ENCODE measurements at places on chromosomes 2 and 18. TPM values are rescaled to one million over a fixed set of nuclear protein-coding genes. Genes with fewer than 3 reads are reported as not detected.

Gene PDE11A
- total RNA-seq, result 2.1 TPM

GRCh38 chr2:81648370-81648769, 1343.8 kb upstream of the LRRTM1 start:
- no peak overlapping the region for H3K27ac ChIP-seq
- H3K4me1 ChIP-seq, result no peaks in the 10 kb centered on the region
- DNase-seq, result no peak
- no peaks in the 10 kb centered on the region for H3K36me3 ChIP-seq

- DNase-seq, result no peak
- H3K27me3 ChIP-seq, result no peaks in the 10 kb centered on the region
- peak overlapping the region; percentile 81 for H3K27ac ChIP-seq
- no peaks in the 10 kb centered on the region for H3K36me3 ChIP-seq
- H3K4me1 ChIP-seq, result peaks cover 6% of the 10 kb centered on the region
Observed at GRCh38 chr2:85889627-85890281, 964 bp upstream of the ST3GAL5 start.

GRCh38 chr2:38279201-38279600, 97.9 kb downstream of the ATL2 start:
- H3K27me3 ChIP-seq, result no peaks in the 10 kb centered on the region
- no peaks in the 10 kb centered on the region for H3K36me3 ChIP-seq
- no peaks in the 10 kb centered on the region for H3K4me1 ChIP-seq
- H3K27ac ChIP-seq, result no peak overlapping the region
- no peak for DNase-seq
- H3K4me3 ChIP-seq, result no peak overlapping the region

Measured in Peyer's patch (tissue), 4 donors.